ENCODE measurements at places on chromosomes 6 and 20. TPM values are rescaled to one million over a fixed set of nuclear protein-coding genes. Genes with fewer than 3 reads are reported as not detected.

The OOEP gene
- total RNA-seq, result not detected

The HLA-DPB1 gene
- total RNA-seq, result 9.2 TPM

The SEL1L2 gene
- not detected for total RNA-seq

The SMIM29 gene
- 21.3 TPM for total RNA-seq

The TPX2 gene
- 19.3 TPM for total RNA-seq

The PLCB4 gene
- 1.8 TPM for total RNA-seq

The TRIM39 gene
- 7.6 TPM for total RNA-seq

The BNIP5 gene
- total RNA-seq, result not detected

The ULBP2 gene
- 6.9 TPM for total RNA-seq

The MCHR2 gene
- not detected for total RNA-seq

The SCRT2 gene
- total RNA-seq, result not detected

The GSTA2 gene
- total RNA-seq, result not detected

The RBM24 gene
- 3.3 TPM for total RNA-seq

The VPS52 gene
- 35.5 TPM for total RNA-seq

Data from endothelial cell of coronary artery (primary cell).